ENCODE measurements at places on chromosomes 4 and X.

GRCh38 chr4:74315376-74315775 is 7.1 kb downstream of the EPGN start:
- no peak for DNase-seq

GRCh38 chr4:26148927-26149326 is 171.9 kb upstream of the RBPJ start:
- no peak for DNase-seq

- DNase-seq: no peak
Measured at GRCh38 chrX:2697741-2698299, 6.7 kb downstream of the CD99 start.

DNA sequence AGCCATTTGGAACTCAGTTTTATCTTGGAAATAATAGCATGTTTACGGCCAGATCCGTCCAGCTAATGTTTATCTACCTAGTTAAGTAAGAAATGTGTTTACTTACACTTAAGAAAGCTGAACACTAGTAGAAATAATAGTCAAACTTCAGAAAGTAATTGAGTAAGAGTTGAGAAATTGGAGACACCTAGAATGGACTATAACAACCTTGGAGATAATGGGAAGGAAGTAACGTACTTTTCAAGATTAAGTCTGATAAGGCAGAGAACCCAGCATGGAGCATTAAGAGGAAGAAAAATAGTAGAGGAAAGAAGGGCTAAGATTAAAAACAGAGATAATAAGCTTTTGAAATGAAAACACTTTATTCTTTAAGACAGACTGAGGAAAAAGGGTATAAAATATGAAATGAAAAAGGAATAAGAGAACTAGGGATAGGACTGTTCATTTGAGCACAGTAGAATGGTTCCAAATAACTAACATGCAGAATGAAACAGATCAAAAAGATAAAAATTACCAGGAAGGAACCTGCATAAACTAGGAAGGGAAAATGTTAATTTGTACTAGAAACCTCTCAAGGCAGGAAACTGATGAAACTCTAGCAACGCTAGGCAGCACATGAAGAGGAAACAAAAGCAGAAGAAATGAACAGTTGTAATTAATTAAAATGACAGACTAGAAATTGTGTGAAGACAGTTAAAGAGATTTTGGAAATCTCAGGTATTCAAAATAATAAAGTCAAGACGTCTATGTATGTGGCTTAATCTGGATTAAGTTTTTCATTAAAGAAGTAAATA is 71.7 kb downstream of the FBXW7 start:
- DNase-seq: no peak

- no peak for DNase-seq
Measured at GRCh38 chr4:181827246-181827645, 416.0 kb upstream of the TENM3 start.

DNA sequence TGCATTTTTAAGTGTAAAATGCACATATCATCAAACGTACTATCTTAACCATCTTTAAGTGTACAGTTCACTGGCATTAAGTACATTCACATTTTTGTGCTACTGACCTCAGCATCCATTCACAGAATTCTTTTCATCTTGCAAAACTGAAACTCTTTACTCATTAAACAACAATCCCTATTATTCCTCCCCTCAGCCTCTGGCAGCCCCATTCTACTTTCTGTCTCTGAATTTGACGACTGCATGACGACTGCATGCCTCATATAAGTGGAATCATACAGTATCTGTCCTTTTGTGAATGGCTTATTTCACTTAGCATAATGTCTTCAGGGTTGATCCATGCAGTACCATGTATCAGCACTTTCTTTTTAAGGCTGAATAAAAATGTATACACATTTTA is 38.7 kb downstream of the CNKSR2 start:
- DNase-seq: no peak

- no peak for DNase-seq
Measured at GRCh38 chrX:116238093-116238492, 67.5 kb downstream of the AGTR2 start.

GRCh38 chrX:11724122-11725017 is 33.7 kb upstream of the MSL3 start:
- DNase-seq: no peak

- no peak for DNase-seq
Measured at GRCh38 chrX:45352611-45353010, 151.9 kb upstream of the DIPK2B start.

GRCh38 chrX:123860983-123861382 is 1.1 kb downstream of the XIAP start:
- no peak for DNase-seq

- DNase-seq: no peak
Measured at GRCh38 chr4:150647008-150647407, 65.1 kb downstream of the MAB21L2 start.

DNA sequence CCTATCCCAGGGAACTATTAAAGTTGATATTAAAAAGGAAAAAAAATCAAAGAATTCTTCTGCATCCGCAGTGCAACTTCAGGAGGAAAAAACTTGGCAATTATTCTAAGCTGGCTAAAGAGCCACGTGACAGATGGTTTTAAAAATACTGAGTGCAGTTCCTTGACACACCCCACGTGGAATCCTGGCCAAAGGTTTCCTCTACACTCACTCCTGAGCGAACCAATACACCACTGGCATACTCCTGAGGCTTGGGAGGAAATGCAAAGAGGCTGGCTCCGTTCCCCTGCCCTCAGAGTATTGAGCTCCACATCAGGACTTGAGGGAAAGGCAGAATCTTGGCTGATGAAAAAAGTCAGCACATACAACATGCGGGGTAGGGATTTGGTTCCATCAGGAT is 133.8 kb upstream of the ATP6AP2 start:
- no peak for DNase-seq

GRCh38 chr4:57098941-57099340 is 11.2 kb downstream of the IGFBP7 start:
- DNase-seq: no peak

GRCh38 chrX:103536071-103536470 is 16.8 kb upstream of the RAB40A start:
- DNase-seq: no peak

DNA sequence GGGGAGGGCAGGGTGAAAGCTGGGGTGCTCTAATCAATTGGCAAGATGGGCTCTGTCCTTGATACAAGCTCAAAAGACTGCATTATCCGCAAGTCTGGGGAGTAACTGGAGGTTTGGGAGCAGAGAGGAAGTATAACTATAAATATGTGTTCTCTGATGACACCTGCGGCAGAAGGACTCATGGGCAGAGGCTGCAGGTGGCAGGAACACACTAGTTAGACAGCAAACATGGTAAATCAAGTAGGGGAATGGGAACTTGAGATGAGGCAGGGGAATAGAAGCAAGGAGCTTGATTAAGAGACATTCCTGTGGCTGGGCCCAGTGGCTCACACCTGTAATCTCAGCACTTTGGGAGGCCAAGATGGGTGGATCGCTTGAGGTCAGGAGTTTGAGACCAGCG is 30.3 kb downstream of the SH3KBP1 start:
- DNase-seq: no peak

DNA sequence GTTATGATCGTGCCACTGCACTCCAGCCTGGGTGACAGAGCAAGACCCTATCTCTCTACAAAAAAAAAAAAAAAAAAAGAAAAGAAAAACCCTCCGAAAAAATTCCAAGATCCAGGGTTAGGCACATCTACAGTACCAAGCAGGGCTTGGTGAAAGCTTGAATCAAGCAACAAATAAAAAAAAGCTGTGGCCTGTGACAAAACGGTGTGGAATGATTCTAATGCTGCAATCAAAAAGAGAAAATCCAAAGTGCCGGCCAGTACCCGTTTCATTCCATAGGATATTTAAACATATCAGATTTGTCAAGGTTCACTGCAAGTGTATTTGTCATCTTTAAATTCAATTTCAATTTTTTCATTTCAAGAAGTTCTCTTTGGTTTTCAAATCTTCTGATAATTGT is 20.5 kb downstream of the RWDD4 start:
- no peak for DNase-seq

DNA sequence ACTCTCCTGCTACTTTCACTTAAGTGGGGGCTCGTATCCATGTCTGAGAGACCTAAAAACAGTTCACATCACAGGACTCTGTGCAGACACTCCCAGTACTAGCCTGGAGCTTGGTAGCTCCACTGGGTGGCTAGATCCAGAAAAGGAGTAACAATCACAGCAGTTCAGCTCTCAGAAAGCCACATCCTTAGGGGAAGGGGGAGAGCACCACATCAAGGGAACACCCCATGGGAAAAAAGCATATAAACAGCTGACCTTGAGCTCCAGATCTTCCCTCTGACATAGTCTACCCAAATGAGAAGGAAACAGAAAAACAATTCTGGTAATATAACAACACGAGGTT is 175.8 kb downstream of the FAM13A start:
- DNase-seq: no peak

DNA sequence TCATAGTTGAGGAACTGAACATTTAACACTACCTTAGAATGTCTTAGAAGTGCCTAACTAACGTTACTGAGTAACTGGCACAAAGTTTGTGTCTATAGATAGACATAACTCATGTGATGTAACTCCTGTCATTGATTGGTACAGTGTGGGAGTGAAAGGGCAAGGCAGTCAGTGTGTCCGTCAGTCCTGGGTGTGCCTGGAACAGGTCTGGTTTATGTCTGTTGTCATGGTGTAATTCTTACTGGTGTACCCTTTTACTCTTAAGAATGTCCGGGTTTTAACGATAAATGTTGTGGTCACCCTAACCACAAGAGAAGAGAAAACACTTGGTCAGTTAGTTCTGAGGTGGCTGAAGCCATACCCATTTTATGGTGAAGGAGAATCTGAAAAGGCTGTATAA is 93.1 kb upstream of the ESX1 start:
- DNase-seq: no peak

DNA sequence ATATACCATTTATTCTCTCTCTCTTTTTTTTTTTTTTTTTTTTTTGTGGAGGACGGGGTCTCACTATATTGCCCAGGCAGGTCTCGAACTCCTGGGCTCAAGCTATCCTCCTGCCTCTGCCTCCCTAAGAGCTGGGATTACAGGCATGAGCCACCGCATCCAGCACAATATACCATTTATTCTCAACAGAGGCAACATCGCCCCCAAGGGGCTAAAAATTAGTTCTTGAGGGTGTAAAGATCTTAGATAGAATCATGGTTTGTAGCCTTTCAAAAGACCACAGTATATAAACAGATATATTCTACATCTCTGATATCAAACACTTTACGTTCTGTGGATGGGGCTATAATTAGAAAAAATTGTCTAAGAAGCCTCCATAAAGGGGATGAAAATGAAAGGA is 39.8 kb upstream of the TCEAL2 start:
- DNase-seq: no peak

- no peak for DNase-seq
Measured at GRCh38 chrX:12970691-12971202, 4.2 kb upstream of the TMSB4X start.

DNA sequence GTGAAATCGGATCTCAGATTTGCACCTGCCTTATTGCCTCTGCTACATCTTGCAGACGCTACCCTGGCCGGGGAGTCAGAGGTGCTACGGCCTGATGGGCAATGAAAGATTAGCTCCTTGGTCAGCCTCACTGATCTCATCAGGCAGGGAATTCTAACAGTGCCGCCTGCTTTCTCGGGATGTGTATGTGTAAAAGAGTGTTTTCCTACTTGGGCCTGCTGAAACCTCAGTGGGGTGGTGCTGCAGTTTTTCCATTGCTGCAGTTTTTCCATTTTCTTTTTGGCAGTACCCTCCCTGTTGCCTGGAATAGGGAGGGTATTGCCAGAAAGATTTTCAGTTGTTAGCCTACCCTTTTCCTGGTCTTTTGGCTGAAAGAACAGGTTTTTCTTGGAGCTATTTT is 117.5 kb downstream of the CDKL5 start:
- no peak for DNase-seq

GRCh38 chr4:94202769-94203168 is 4.9 kb upstream of the SMARCAD1 start:
- no peak for DNase-seq

GRCh38 chrX:118577041-118577440 is 81.4 kb downstream of the DOCK11 start:
- DNase-seq: no peak

- DNase-seq: no peak
Measured at GRCh38 chr4:145153181-145153903, 27.0 kb downstream of the OTUD4 start.

GRCh38 chr4:145339075-145339725 is 142.5 kb upstream of the SMAD1 start:
- no peak for DNase-seq

DNA sequence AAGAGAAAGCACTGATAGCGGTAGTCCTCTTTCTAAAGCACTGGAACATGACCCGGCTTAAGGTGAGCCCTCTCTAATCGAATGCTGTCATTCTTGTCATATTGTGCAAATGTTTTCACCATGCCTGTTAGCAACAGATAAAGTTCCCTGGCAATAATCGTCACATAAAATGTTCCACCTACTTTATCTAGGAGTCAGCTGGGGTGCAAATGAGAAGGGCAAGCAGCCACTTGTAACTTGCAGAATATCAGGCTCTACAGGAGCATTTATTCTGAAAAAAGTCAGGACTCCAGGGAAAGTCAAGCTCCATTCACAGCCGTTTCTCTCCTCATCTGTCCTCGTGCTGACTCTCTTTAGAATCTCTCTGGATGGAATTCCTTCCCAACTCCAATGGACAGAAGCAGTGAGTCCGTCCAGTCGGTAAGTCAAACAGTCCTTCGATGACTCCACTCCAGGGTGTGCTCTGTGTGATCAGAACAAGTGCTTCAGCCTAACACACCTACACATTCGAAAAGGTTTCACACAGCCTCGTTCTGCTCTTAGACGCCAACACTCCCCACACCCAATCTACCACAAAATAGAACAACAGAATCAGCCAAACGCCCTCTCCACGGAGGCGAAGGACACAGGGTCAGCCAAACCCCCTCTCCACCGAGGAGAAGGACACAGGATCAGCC is 101.7 kb upstream of the FRG1 start:
- DNase-seq: no peak

DNA sequence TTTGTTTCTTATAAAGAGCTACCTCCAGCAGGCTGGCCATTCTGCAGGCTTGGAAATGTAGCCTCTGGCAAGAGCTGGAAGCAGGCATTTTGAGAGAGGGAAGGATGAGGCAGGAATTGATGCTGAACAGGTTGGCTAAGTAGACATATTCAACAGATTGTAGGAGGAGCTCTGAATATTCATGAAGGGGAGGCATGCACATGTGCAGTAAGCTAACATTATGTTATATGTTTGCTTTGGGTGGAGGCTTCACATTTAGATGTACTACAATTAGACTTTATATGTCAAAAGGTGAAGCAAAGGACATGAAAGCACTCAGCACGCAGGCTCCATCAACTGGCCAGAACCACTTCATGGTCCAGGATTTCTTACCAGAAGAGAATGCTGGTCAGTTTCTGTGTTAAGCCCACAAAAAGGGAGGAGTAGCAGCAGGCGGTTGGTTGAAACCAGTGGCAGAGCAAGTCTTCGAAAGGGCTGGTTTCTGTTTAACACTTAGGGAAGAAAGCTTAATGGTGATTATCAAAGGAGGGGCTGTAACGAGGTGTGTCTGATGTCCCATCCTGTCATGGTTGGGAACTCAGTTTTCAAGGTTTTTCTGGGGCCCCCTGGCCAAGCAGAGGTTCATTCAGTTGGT is 54.8 kb downstream of the FGFBP1 start:
- no peak for DNase-seq

GRCh38 chr4:9835430-9835829 is 54.0 kb downstream of the DRD5 start:
- no peak for DNase-seq

Measured in GM04503 (cell line).